ENCODE measurements at places on chromosomes 4 and X.
A peak's percentile ranks its signal among the peaks of the same experiment; 100 is the strongest.

DNA sequence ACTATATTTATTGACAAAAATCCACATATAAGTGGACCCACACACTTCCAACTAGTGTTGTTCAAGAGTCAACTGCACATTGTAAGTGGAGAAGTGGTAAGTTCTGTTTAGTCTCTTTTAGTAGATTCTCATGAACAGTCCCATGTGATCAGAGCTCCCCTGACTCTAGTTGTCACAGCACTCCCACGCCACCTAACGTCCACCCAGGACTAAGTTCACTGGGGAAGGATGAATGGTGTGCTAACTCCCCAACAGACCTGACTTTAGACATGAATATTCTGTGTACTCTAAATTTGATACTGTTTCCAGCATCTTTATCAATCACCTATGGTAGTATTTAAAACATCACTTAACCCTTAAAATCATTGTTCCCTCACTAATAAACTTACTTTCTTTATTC lies 59.8 kb downstream of the PACRGL start:
- peak; percentile 5 for DNase-seq

DNA sequence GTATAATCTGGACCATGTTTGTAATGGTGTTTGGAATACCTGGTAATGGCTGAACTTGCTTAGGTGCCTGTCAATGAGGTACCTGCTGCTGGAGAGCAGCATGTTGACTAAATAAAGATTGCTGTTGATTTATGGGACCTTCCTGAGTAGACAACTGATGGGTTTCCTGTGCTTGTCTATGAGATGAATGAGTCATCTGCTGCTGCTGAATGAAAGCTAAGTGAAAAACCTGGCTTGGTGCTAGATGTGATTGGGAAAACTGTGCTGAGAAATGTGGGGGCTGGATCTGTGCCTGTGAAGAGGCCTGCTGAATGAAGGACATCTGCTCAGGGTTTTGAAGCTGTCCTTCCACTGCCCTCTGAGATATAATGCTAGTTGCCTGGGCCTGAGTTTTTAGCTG lies 69.6 kb downstream of the WNK3 start:
- DNase-seq, result no peak

DNA sequence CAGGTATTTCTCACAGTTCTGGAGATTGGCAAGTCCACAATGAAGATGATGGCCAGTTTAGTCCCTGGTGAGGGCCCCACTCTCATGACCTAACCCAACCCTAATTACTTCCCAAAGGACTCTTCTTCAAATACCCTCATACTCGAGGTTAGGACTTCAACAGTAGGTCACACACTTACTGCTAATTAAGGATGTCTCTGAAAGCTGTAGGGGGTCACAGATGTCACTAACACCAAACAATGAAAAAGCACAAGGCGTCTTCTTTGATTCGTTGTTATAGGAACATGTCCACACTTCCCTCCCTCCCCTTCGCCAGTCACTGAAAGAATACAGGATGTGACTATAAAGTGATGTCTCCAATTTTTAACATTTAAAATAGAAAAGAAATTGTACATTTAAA lies 309.7 kb downstream of the PACRGL start:
- DNase-seq, result no peak

- peak; percentile 34 for DNase-seq
These were observed 49.5 kb upstream of the GABRQ start for GRCh38 chrX:152588206-152588605.
